ENCODE measurements at places on chromosomes 11 and 22.

GRCh38 chr22:30887453-30887852, 81.1 kb downstream of the MORC2 start:
- DNase-seq: no peak

DNA sequence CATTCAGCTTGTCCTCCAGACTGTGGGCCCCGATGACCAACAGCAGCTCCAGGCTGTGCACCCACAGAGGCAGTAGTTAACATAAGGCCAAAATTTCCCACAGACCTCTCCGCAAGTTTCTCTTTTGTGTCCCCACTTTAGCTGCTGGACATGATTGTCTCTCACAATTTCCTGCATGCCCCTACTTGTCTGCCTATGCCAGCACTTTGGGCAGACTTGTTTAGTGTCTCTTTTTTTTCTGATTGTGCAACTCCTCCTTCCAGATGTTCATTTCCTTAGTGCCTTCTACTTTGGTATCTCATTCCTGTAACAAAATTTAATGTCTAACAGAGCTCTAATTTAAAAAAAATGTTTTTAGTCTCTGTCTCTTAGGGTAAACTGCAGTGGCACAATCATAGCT, 23.8 kb upstream of the SCN3B start:
- no peak for DNase-seq

GRCh38 chr11:80702264-80702663, 1261.4 kb upstream of the TENM4 start:
- DNase-seq: no peak

- DNase-seq: no peak
Observed at GRCh38 chr22:49728570-49729271, 99.0 kb downstream of the BRD1 start.

DNA sequence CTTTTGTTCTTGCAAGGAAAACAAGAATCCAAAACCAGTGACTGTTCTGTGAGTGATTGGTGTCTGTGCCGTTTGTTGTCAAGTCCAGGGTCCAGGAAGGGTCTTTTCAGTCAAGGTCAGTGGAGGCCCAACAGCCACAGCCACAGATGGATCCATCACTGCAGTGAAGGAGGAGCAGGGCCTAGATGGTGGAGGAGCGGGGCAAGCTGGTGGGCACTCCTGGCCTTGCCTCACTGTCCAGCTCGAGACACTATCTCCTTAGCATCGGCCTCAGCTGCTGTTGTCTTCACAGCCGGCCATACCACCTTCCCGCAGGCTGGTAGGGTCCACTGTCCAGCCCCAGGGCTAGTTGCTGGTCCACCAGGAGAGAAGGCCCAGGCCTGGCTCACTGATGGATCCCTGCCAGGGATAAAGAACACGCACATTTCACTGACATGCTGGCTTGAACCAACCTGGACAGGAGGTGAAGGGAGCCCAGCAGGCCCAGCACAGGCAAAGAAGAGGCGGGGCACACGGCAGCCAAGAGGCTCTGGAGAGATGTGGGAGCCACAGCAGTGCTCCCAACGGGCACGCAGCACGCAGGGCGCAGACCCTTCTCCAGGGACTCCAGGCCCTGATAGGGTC, 15.2 kb downstream of the POLR3H start:
- DNase-seq: no peak

GRCh38 chr22:46714550-46714949, 23.5 kb downstream of the CERK start:
- no peak for DNase-seq

DNA sequence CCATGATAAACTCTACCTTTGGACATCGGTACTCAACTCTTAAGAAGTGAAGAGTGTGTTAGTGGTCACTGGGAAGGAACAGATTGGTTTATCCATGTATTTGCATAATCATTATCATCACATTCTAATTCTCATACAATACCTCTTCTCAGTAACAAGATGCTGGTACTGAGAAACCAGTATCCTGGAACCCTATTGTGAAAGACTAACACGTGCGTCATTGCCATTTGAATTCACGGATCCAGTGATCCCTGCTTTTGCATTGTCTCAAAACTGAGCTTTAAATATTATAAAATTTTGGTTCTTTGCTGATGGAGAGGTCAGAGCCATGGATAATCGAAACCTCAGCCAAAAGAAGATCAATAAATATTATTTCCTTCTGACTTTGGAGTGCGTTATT, 35.2 kb downstream of the KIRREL3 start:
- DNase-seq: no peak
